ENCODE measurements at places on chromosomes 2 and 18. TPM values are rescaled to one million over a fixed set of nuclear protein-coding genes. Genes with fewer than 3 reads are reported as not detected.
A peak's percentile ranks its signal among the peaks of the same experiment; 100 is the strongest.

FAM161A gene
- total RNA-seq: 9.8 TPM

DCAF17 gene
- total RNA-seq: 22.7 TPM

LYPD6 gene
- 9.0 TPM for total RNA-seq

CNDP1 gene
- total RNA-seq: not detected

UGT1A9 gene
- total RNA-seq: 0.20 TPM

EMILIN1 gene
- total RNA-seq: 0.30 TPM

STK39 gene
- 5.1 TPM for total RNA-seq

FEZ2 gene
- 50.5 TPM for total RNA-seq

FAM210A gene
- 17.1 TPM for total RNA-seq

SULT1C2 gene
- total RNA-seq: 0.86 TPM

EVA1A gene
- total RNA-seq: 0.53 TPM

RAB12 gene
- total RNA-seq: 37.8 TPM

ITPRIPL1 gene
- 1.9 TPM for total RNA-seq

CNTNAP5 gene
- total RNA-seq: 0.07 TPM

DNA sequence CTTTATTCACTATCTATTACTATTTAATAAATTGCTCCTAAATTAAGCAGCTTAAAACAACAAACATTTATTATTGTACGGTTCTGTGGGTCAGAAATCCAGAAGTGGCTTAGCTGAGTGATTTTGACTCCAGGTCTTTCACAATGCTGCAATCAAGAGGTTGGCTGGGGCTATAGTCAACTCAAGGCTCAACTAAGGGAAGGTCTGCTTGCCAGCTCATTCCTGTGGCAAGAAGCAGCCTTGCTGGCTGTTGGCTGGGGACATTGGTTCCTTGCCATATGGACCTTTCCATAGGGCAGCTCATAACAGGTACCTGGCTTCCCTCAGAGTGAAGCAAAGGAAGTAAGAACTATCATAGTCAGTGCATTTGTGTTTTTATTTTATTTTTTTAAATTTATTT, 5.0 kb upstream of the MRPL19 start:
- DNase-seq: no peak

DNA sequence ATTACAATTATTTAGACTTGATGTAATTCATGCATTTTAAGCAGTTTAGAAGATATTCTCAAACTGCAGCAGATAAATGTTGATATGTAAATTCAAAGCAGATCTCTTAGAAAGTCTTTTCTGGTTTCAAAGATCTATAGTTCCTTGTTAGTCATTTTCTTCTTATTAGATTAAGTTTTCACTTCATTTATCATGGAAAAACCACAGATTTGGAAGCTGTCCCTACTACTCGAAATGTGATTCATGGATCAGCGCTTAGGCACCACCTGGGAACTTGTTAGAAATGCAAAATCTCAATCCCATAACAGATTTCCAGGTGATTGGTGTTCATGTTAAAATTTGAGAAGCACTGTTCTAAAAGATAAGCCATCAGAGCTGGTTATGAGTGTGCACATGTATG, 92.8 kb upstream of the CDH2 start:
- no peak for DNase-seq

DNA sequence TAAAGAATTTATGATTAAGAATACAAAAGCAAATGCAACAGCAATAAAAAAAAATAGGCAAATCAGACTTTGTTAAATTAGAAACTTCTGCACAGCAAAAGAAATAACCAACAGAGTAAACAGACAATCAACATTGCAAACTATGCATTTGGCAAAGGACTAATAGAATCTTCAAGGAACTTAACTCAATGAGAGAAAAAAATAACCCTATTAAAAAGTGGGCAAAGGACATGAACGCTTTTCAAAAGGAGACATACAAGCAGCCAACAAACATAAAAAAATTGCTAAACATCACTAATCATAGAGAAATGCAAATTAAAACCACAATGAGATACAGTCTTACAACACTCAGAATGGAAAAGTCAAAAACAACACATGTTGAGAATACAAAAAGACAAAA, 166.0 kb upstream of the DSEL start:
- DNase-seq: no peak

GRCh38 chr2:29033656-29034055, 40.7 kb downstream of the PCARE start:
- DNase-seq: peak; percentile 28

GRCh38 chr18:63309422-63309821, 10.1 kb downstream of the BCL2 start:
- no peak for DNase-seq

- DNase-seq: no peak
Measured at GRCh38 chr18:354471-354870, 86.6 kb upstream of the THOC1 start.

DNA sequence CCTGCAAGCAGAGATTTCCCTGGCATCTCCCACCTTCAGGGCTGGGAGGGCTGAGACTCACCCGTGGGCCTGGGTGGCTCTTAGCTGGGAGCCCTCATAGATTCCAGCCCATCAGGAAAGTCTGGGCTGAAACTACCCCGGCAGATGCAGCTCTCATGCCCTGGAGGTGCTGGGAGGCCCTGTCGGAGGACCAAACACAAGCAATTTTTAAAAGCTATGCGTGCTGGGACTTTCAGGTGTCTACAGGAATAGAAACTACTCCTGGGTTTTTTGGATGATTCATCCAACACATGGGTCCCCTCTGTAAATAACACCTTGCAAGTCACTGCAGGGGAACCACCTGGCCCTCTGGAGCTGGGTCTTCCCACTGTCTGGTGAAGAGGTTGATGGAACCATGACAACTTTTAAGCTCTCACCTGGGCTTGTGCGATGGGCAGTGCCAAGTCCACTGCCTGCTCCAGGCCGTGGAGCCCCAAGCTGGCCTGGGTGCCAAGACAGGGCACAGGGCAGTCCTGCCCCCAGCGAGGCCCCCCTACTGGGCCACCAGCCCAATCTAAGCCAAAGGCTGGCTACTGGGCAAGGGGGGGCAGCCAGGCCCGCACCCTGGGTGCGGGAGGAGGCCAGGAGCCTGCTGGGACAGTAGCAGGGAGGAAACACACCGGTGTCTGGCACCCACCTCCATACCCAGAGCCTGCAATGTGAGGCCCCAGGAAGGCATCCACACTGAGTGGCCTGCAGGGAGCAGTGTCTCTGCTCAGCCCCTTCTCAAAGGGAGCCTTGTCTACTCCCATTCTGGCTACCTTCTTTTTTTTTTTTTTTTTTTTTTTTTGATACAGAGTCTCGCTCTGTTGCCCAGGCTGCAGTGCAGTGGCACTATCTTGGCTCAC, 1.1 kb upstream of the GPR55 start:
- DNase-seq: no peak

DNA sequence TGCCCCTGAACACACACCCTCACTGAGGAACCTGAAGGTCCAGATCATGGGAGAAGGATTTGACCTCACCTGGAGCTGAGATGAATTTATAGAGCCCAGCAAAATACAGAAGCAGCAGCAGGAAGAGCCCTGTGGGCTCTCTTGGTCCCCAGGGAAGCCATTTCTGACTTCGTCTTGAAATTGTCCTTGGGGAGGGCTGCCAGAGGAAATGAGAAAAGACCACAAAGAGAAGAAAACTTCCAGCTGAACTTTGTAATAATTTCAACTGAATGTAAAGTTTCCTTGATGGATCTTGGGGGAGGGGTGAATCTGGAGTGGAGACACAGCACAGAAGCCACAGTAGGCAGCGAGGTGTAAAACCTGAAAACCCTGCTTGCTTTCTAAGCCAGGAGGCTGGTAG, 500.9 kb upstream of the NXPH2 start:
- no peak for DNase-seq

DNA sequence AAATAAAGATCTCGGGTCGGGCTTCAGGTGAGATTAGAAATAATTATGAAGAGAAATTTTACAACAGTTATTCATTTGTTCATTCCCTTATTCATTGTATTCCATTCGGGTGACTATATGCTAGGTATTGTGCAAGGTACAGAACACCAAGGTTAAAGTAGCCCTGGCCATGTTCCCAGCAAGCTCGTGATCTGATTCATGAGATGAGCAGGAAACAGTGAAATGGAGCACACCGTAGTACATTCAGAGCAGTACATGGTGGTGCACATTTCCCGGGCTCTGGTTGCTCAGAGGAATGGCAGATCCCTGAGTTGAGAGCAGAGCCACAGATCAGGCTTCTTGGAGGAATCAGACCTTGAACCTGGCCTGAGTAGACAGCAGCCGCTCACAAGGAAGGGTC, 87.7 kb downstream of the PRKRA start:
- DNase-seq: no peak

GRCh38 chr2:200243441-200243840, 63.1 kb upstream of the SPATS2L start:
- no peak for DNase-seq

DNA sequence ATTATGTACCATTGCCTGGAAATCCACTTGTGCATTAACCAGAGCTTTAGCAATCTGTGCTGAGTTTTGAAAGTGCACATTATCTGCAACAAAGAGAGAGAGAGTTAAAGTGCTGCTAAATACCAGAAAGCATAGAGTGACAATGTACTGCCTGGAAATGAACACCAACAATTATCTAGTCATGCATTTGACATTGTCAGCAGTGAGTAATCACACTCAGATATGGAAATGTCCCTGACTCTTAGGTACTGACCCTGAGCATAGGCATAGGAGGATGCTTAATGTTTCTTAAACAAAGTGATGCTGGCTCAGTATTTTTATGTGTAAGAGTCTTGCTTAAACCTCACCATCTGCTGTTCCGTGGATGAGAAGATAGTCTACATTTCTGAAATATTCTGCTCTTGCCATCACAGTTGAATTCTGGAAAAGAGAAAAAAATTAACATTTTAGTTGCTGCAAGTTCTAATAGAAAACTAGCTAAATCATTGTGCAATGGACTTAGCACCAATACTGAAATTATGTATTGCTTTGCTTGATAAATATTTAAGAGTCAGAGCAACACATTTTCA, 20.8 kb upstream of the GCG start:
- DNase-seq: no peak

DNA sequence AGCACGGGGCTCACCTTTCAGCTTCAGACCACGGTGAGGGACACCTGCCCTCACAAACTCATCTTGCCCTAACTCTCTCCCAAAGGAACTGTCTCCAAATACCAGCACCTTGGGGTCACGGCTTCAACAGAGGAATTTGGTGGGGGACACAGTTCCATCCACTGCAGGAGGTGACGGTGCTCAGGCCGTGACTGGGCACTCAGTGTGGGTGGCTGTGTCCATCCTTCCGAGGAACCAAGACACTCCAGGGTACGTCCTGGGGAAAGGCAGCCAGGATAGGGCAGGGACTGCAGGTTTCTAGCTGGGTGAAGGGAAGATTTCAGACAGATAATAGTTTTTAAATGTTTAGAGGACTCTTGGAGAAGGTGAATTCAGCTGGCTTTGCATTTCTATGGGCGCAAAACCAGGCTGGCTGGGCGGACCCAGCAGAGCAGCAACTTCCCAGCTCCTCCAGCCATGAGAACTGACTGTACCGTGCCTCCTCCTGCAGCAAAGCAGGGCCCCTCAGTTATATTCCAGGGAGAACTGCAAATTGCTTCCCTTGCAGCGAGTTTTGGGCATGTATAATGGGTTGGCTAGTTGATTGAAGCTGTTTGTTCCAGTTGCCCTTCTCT, 23.9 kb upstream of the ALLC start:
- DNase-seq: peak; percentile 4

- no peak for DNase-seq
Measured at GRCh38 chr2:36951574-36951973, 14.8 kb downstream of the STRN start.

- DNase-seq: peak; percentile 59
Measured at GRCh38 chr2:84904717-84905174, 710 bp upstream of the TMSB10 start.

GRCh38 chr2:161245671-161246070, 62.6 kb upstream of the PSMD14 start:
- no peak for DNase-seq
